Melanocyte of skin (primary cell): ENCODE measurements at places on chromosomes 13 and 19. TPM values are rescaled to one million over a fixed set of nuclear protein-coding genes. Genes with fewer than 3 reads are reported as not detected.

KASH5 gene
- total RNA-seq: not detected in 2 replicates

FAM216B gene
- total RNA-seq: not detected in 2 replicates

POLR2E gene
- total RNA-seq: 69.2 and 81.8 TPM in 2 replicates

ZNF724 gene
- total RNA-seq: 4.1 and 10.5 TPM in 2 replicates

GFY gene
- not detected in 2 replicates for total RNA-seq

KCTD12 gene
- 8.0 and 12.8 TPM in 2 replicates for total RNA-seq

BCAM gene
- total RNA-seq: 0.67 and 3.2 TPM in 2 replicates

TEX101 gene
- not detected in 2 replicates for total RNA-seq

CCDC8 gene
- total RNA-seq: 1.5 and 2.4 TPM in 2 replicates

SPIB gene
- under 0.01 TPM in 1 of 2 replicates, not detected in the other for total RNA-seq

MATK gene
- 0.34 and 0.36 TPM in 2 replicates for total RNA-seq

SKA3 gene
- 11.4 and 16.4 TPM in 2 replicates for total RNA-seq

PLK5 gene
- not detected in 2 replicates for total RNA-seq

LRRC8E gene
- total RNA-seq: 6.0 and 6.8 TPM in 2 replicates

UFM1 gene
- 53.3 and 77.0 TPM in 2 replicates for total RNA-seq

LRG1 gene
- total RNA-seq: not detected in 2 replicates

TTYH1 gene
- total RNA-seq: 0.15 TPM in 1 of 2 replicates, not detected in the other

ZNF234 gene
- total RNA-seq: 12.0 and 13.3 TPM in 2 replicates

ZNF112 gene
- 6.0 and 9.1 TPM in 2 replicates for total RNA-seq

NECTIN2 gene
- total RNA-seq: 48.7 and 60.9 TPM in 2 replicates

GJB6 gene
- not detected in 2 replicates for total RNA-seq

AMH gene
- total RNA-seq: 0.34 and 0.36 TPM in 2 replicates

ZNF93 gene
- 11.0 and 12.6 TPM in 2 replicates for total RNA-seq

ZNF700 gene
- total RNA-seq: 8.3 and 8.5 TPM in 2 replicates

CEACAM20 gene
- total RNA-seq: not detected in 2 replicates

ZNF304 gene
- 9.7 and 10.8 TPM in 2 replicates for total RNA-seq

PRSS57 gene
- total RNA-seq: 0.15 TPM in 1 of 2 replicates, not detected in the other

C19orf85 gene
- total RNA-seq: not detected in 2 replicates

RFPL4AL1 gene
- total RNA-seq: not detected in 2 replicates

KLK2 gene
- not detected in 2 replicates for total RNA-seq

TUBA3C gene
- total RNA-seq: not detected in 2 replicates

CD177 gene
- total RNA-seq: not detected in 2 replicates

OR7D2 gene
- total RNA-seq: not detected in 2 replicates

KLK15 gene
- total RNA-seq: not detected in 2 replicates

ZNF431 gene
- total RNA-seq: 5.1 and 5.2 TPM in 2 replicates

ANGPTL8 gene
- not detected in 2 replicates for total RNA-seq

RTBDN gene
- not detected in 2 replicates for total RNA-seq

C1QTNF9 gene
- not detected in 2 replicates for total RNA-seq

ACER1 gene
- total RNA-seq: not detected in 2 replicates

NMRK2 gene
- total RNA-seq: not detected in 2 replicates
